Neuronal stem cell (in vitro differentiated cells): ENCODE measurements at places on chromosomes 1 and 21.

DNA sequence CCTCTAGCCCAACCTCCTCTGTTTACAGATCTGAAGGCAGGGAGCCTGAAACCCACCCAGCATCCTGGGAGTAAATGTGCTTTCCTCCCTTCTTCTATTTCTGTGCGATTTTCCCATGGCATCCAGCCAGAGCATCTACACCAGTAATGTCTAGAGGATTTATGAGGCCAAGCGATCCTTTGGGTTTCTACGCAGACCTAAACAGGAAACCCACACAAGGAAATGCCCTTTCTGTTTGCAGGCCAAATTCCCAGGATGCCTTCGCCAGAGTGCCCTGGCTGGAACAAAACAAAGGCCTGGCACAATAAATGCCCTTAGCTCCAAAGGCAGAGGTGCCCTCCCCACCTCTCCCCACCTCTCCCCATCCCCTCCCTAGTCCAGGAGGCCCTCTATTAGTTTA lies 110.5 kb upstream of the CDC42BPA start:
- no peaks in the 10 kb centered on the region for H3K36me3 ChIP-seq
- H3K27me3 ChIP-seq = no peaks in the 10 kb centered on the region
- no peak overlapping the region for H3K27ac ChIP-seq
- no peak for DNase-seq
- H3K4me1 ChIP-seq = peaks cover 5% of the 10 kb centered on the region
- H3K4me3 ChIP-seq = no peak overlapping the region

DNA sequence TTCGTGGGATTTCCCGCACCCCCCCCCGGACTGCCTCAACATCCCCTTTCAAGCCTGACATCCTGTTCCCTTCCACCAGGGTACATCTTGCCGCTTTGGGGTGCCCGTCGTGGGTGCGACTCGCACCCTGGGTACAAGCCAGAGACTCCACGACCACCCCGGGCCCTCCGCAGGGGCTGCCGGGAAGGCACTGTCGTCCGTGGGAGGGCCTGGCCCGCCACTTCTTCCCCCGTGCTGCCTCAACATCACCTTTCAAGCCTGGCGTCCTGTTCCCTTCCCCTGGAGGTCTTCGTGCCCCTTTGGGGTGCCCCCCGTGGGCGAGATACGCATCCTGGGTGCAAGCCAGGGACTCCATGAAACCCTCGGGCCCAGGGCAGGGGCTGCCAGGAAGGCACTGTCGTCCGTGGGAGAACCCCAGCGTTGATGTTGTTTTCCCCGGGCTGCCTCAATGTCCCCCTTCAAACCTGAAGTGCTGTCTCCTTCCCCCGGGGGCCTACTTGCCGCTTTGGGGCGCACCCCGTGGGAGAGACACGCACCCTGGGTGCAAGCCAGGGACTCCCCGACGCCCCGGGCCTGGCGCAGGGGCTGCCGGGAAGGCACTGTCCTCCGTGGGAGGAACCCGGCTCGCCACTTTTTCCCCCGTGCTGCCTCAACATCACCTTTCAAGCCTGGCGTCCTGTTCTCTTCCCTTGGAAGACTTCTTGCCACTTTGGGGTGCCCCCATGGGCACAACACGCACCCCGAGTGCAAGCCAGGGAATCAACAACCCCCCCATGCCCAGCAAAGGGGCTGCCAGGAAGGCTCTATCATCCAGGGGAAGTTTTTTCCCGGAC lies 138.6 kb downstream of the LIPI start:
- no peaks in the 10 kb centered on the region for H3K4me1 ChIP-seq
- no peak for DNase-seq
- H3K27me3 ChIP-seq = no peaks in the 10 kb centered on the region
- H3K27ac ChIP-seq = no peak overlapping the region

DNA sequence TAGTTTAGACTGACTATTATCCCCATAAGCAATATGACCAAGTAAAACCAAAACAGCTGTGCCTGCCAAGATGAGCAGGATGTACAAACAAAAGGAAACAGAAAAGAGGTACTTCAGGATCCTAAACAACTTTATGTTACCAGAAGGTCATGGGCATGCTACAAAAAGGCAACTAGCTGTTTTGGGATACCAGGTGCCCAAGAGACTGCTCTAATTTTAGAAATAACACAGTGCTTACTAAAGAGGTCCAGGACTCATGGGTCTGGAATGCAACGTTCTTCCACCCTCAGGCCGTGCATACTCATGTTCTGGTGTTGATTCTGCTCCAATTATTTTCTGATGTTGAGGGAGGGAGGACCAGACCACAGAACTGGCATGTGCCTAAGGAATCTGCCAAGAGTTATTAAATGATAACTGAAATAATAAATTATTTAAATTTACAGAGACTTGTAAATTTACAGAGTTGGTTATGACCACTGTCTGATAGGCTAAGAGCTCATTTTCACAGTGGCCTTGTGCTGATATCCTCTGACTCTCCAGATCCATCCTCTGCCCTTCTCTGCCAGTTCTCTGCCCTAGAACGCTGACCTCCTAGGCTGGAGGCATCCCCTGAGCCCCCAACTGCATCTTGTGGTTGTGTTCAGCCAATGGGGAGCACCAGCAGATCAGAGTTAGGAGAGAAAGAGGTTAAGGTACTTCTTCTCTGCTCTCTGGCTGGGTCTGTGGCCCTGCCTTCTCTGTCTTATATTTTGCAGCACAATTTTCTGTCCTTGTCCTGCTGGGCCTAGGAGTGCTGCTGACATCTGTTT lies 37.7 kb upstream of the BCL10 start:
- H3K27me3 ChIP-seq = no peaks in the 10 kb centered on the region
- no peak overlapping the region for H3K4me3 ChIP-seq
- no peak overlapping the region for H3K27ac ChIP-seq
- DNase-seq = no peak
- H3K36me3 ChIP-seq = peaks cover 8% of the 10 kb centered on the region
- H3K4me1 ChIP-seq = peaks cover 4% of the 10 kb centered on the region

- DNase-seq = no peak
- H3K36me3 ChIP-seq = no peaks in the 10 kb centered on the region
- no peaks in the 10 kb centered on the region for H3K27me3 ChIP-seq
- no peak overlapping the region for H3K4me3 ChIP-seq
- H3K27ac ChIP-seq = no peak overlapping the region
Measured at GRCh38 chr1:213884942-213885341, 102.8 kb upstream of the PROX1 start.

DNA sequence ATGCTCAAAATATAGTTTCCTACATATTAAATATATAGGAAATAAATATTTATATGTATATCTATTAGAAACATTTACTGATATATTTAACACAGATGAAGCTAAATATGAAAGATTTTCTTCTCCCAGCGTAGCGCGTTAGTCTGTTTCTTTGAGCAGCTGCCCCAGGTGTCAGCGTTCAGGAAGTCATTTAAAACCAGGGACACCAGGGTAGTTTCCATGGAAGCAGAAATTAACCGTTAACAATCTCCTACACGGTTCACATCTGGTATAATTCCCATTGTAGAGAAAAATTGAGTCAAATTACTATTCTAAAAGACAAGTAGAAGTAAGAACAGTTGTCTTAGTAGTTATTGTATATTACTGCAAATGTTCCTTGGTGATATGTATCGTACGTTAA lies 1443.7 kb downstream of the MRPL39 start:
- no peaks in the 10 kb centered on the region for H3K4me1 ChIP-seq
- H3K27ac ChIP-seq = no peak overlapping the region
- no peaks in the 10 kb centered on the region for H3K36me3 ChIP-seq

GRCh38 chr21:23718446-23719285 lies 1888.6 kb downstream of the MRPL39 start:
- no peak overlapping the region for H3K27ac ChIP-seq
- H3K36me3 ChIP-seq = no peaks in the 10 kb centered on the region
- DNase-seq = no peak

- H3K4me3 ChIP-seq = no peak overlapping the region
- no peak overlapping the region for H3K27ac ChIP-seq
- no peaks in the 10 kb centered on the region for H3K4me1 ChIP-seq
- no peaks in the 10 kb centered on the region for H3K36me3 ChIP-seq
- DNase-seq = no peak
Measured at GRCh38 chr1:170910273-170910672, 25.1 kb upstream of the MROH9 start.

- H3K4me3 ChIP-seq = peak overlapping the region; percentile 81
Measured at GRCh38 chr1:15524283-15525049, 451 bp upstream of the CASP9 start.

- no peak for DNase-seq
- H3K36me3 ChIP-seq = no peaks in the 10 kb centered on the region
- H3K4me1 ChIP-seq = no peaks in the 10 kb centered on the region
- H3K27ac ChIP-seq = no peak overlapping the region
- no peaks in the 10 kb centered on the region for H3K27me3 ChIP-seq
- peak overlapping the region; percentile 2 for H3K4me3 ChIP-seq
Measured at GRCh38 chr1:186144505-186144904, 230.5 kb downstream of the TPR start.

DNA sequence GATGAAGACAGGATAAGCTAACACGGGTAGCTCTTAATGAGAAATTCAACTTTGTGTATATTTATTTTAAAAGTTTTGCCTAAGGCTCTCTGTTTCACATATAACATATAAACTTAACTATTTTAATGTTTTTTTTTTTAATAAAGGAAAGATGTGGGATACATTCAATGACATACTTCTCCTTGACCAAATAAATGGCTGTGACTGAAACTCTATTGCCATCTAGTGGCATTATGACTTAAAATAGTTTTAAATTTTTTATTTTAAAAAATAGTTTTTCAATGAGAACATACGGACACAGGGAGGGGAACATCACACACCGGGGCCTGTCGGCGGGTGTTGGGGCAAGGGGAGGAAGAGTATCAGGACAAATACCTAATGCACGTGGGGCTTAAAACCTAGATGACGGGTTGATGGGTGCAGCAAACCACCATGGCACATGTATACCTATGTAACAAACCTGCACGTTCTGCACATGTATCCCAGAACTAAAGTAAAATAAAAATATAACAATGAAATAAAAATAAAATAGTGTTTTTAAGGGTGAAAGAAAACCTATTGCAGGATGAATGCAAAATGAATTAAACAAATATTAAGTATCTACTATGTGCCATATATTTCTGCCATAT lies 83.4 kb downstream of the LYST start:
- H3K36me3 ChIP-seq = no peaks in the 10 kb centered on the region
- H3K4me1 ChIP-seq = no peaks in the 10 kb centered on the region
- H3K4me3 ChIP-seq = no peak overlapping the region
- H3K27ac ChIP-seq = no peak overlapping the region
- peak; percentile 6 for DNase-seq
- no peaks in the 10 kb centered on the region for H3K27me3 ChIP-seq

DNA sequence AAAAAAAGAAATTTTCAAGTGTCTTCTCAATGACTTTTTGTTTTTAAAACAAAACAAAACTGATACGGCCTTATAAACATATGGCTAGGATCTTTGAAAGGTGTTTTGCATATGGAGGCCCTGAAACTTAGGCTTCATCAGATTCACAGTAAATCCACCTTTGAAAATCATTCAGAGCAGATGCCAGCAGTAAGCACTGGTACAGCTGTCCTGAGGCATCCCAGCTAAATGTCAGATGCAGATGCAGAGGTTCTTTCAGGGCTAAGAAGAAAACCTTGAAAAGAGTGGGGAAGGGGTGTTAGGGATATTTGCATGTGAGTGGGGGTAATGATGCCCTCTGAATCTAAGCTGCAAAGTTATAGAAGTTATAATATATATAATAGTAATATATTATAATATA lies 56.2 kb upstream of the GNG12 start:
- no peak for DNase-seq
- no peak overlapping the region for H3K27ac ChIP-seq
- H3K36me3 ChIP-seq = no peaks in the 10 kb centered on the region
- H3K4me1 ChIP-seq = peaks cover 6% of the 10 kb centered on the region

GRCh38 chr1:184701816-184702215 lies 52.8 kb downstream of the EDEM3 start:
- no peak overlapping the region for H3K27ac ChIP-seq
- H3K27me3 ChIP-seq = no peaks in the 10 kb centered on the region
- peaks cover 6% of the 10 kb centered on the region for H3K4me1 ChIP-seq
- peaks cover 2% of the 10 kb centered on the region for H3K36me3 ChIP-seq
- no peak overlapping the region for H3K4me3 ChIP-seq

GRCh38 chr1:21414015-21414414 lies 25.9 kb upstream of the NBPF3 start:
- no peaks in the 10 kb centered on the region for H3K36me3 ChIP-seq
- no peaks in the 10 kb centered on the region for H3K27me3 ChIP-seq
- no peak for DNase-seq
- H3K27ac ChIP-seq = no peak overlapping the region
- no peaks in the 10 kb centered on the region for H3K4me1 ChIP-seq
- no peak overlapping the region for H3K4me3 ChIP-seq

GRCh38 chr1:204623894-204624361 lies 61.6 kb downstream of the LRRN2 start:
- no peaks in the 10 kb centered on the region for H3K27me3 ChIP-seq
- no peaks in the 10 kb centered on the region for H3K36me3 ChIP-seq
- H3K27ac ChIP-seq = no peak overlapping the region
- H3K4me3 ChIP-seq = no peak overlapping the region
- H3K4me1 ChIP-seq = peaks cover 24% of the 10 kb centered on the region
- peak; percentile 17 for DNase-seq

DNA sequence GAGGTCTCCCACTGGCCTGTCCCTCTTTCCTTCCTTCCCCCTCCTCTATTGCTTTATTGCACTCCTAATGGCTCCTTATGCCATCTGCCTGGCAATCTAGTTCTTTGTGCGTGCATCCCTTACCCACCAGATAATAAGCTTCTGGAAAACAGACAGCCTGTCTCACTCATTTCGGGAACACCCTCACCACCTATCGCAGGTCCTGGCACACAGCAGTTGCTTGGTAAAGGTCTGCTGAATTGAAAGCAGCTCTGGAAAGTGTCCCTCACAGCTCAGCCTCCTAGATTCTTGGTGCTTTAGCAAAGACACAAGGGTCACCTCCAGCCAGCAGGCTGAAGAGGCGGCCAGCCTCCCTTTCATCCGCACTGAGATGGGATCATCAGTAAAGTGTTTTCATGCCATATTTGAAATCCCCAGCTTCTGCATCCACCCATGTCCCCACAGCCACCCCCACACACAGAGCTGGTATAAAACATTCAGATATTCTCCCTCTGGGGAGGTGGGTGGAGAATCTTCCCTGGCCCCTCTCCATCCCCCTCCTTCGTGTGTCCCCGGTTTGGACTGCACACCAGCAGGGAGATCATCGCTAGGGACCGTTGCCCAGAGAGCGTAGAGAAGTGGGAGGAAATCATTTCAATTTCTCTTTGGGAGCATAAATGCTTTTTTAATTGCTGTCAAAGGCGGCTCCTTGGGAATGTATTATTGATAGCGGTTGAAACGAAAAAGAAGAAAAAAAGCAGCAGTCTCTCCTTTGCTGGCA lies 29.1 kb upstream of the ATP2B4 start:
- H3K27me3 ChIP-seq = peaks cover 4% of the 10 kb centered on the region
- H3K4me3 ChIP-seq = no peak overlapping the region
- no peaks in the 10 kb centered on the region for H3K36me3 ChIP-seq
- no peak for DNase-seq

- H3K4me3 ChIP-seq = no peak overlapping the region
- H3K27ac ChIP-seq = no peak overlapping the region
- no peak for DNase-seq
- no peaks in the 10 kb centered on the region for H3K27me3 ChIP-seq
- no peaks in the 10 kb centered on the region for H3K4me1 ChIP-seq
Measured at GRCh38 chr1:28417441-28417922, 47.9 kb downstream of the PHACTR4 start.

GRCh38 chr21:36145259-36145658 lies 10.4 kb downstream of the CBR3 start:
- H3K4me3 ChIP-seq = no peak overlapping the region
- no peak for DNase-seq
- H3K27ac ChIP-seq = no peak overlapping the region
- H3K4me1 ChIP-seq = peaks cover 1% of the 10 kb centered on the region
